Activated T-cell treated with anti-CD3 and anti-CD28 coated beads for 1 hour (primary cell): ENCODE measurements at places on chromosomes 16 and 17.

GRCh38 chr17:19391432-19391831 is 4.4 kb upstream of the MFAP4 start:
- no peak for DNase-seq

- no peak for DNase-seq
Measured at GRCh38 chr16:78985716-78986605, 614.6 kb downstream of the MAF start.

- no peak for DNase-seq
Measured at GRCh38 chr17:44775838-44776621, 17.2 kb downstream of the ADAM11 start.

- no peak for DNase-seq
Measured at GRCh38 chr16:56866955-56867830, 2.2 kb downstream of the SLC12A3 start.

GRCh38 chr17:27873746-27874145 is 19.4 kb downstream of the LYRM9 start:
- DNase-seq = no peak
